ENCODE measurements at places on chromosomes 2 and 18.

DNA sequence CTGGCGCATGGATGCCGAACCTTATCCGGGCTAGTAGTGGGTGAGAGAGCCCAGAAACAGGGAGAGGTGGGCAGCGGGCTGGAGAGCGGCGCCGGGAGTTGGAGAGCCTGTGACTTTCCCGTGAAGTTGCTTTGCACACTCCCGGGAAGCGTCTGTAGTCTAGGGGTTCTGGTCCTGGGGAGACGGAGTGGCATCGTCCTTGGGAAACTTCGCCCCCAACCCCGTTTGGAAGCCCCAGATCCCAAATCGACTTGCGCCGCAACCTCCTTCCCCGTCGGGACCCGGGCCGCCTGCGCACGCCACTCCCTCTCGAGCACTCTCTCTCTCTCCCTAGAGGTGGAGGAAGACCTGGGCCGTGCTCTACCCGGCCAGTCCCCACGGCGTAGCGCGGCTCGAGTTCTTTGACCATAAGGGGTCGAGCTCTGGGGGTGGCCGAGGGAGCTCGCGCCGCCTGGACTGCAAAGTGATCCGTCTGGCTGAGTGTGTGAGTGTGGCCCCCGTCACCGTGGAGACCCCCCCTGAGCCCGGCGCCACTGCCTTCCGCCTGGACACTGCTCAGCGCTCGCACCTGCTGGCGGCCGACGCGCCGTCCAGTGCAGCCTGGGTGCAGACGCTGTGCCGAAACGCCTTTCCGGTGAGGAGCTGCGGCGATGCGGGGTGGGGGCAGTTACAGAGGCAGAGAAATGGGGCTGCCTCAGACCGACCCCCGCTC is 456 bp downstream of the DOK1 start:
- peak; percentile 84 for DNase-seq

DNA sequence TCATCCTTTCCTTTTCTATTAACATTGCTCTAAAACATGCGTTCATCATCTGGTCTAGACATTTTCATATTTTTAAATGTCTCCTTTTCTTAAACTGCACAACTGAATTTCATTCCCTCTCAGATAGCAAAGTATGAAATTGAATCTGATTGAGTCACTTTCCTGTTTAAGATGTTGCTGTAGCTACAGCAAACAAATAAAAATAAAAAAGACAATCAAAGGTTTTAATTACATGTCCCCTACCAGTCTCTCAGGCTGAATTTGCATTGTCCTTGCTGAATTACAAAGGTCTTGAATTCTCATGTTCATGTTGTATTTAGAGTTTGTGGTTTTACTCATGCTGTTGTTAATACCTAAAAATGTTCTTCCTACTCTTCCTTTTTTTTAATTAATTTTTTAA is 537.9 kb upstream of the LRATD1 start:
- no peak for DNase-seq

DNA sequence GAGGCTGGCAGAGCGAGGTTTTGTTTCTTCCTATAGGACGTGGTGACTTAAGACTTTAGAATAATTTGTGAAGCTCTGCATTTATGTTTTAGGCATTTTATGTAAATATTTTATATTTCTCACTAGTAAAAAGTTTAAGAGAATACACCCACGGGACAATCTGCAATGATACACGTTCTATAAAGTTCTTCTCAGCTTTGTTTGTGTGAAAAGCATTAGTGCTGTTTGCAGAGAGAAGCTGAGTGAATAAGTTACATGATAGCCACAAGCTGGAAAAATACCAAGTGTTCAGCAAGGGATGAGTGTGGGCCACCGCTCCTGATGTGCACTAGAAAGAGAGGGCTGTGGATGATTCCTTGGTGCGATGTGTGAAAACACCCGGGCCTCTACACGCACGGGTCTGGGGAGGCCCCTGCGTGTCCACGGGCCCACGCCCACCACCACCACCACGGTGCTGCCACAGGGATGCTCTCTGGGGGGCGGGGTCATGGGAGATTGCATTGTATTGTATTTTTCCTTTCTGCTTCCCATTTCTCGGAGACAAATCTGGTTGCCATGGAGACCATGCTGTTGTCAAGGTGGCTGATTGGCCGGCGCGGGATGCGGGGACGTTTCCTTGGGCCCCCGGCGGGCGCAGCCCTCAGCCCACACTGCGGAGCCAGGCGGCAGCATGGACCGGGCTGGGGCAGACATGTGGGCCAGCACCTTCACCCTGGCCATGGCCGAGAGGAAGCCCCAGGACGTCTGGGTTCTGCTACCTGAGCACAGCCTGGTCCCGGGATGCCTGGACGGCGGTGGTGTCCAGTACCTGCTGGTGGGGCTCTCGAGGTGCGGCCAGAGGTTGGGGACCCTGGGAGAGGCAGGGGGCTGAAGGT is at the start of gene RTP5:
TSS of gene RTP5 (plus strand) at position 643 of the 875 bp plus-strand sequence. CDS start at position 671, 28 bp downstream.
- no peak for DNase-seq

DNA sequence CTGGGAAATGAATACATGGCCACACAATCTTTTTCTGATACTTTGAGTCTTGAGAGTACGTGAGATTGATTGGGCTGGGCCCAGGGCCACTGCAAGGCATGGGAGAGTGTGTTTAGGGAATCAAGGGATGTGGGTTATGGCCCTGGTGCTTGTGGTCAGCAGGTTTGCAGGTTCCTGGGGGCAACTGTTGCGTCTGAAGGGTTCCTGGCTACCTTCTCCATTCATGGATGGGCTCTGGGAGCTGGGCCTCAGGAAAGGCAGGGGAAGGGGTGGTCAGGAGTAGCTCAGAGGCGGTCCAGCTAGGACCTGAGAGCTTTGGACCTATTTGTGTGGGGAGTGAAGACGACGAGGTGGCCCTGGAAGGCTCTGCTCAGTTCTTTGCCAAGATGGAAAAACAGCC is 8.4 kb upstream of the ZAP70 start:
- no peak for DNase-seq

GRCh38 chr2:223949241-223949840 is 4.2 kb upstream of the WDFY1 start:
- DNase-seq: no peak

GRCh38 chr2:715038-715437 is 37.8 kb upstream of the TMEM18 start:
- no peak for DNase-seq

DNA sequence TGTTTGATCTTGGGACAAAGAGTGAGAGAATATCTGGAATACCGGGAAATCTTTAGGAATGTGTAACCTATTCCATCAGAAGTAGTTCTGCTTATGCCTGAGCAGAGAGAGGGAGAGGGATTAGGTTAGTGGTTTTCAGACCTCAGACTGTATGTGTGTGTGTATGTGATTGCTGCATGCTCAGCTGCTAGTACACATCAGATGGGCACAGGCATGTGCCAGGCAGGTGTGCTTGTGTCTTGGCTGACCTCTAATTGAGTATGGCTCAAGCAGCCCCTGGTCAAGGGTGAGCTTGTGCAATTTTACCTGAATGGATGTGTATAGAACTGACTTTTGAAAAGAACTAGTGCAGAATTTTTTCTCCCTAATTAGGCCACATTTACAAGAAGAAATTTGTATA is 91.2 kb downstream of the INSIG2 start:
- no peak for DNase-seq

DNA sequence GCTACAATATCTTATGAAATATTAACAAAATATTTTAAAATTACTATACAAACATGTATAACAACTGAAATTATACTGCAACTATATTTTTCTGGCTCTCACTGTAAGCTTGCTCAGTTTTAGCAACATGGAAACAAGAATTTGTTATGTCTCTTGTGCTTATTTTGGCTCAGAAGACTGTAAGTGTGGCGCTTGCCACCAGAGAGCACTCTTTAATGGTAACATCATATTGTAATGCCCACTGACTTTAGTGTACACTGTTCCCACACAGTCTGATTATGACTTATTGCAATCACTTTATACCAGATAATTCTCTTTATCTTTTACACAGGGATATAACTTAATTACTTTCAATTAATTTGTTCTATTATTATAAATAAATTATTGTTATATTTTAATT is 1500.6 kb upstream of the TMEFF2 start:
- DNase-seq: no peak

DNA sequence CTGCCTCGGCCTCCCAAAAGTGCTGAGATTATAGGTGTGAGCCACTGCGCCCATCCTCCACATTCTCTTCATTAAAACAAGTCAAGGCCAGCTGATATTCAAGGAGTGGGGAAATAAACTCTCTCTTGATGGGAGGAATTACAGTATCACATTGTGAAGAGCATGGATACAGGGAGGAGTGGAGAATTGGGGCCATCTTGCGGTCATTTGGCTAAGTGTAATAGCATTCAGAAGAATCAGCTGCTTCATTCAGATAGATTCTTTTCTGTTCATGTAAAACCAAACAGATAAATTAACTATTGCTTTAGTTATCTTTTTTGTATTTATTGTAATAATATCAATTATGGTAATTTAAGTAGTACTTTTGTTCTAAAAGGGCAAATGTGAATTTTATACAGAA is 156.3 kb downstream of the UBR3 start:
- no peak for DNase-seq

DNA sequence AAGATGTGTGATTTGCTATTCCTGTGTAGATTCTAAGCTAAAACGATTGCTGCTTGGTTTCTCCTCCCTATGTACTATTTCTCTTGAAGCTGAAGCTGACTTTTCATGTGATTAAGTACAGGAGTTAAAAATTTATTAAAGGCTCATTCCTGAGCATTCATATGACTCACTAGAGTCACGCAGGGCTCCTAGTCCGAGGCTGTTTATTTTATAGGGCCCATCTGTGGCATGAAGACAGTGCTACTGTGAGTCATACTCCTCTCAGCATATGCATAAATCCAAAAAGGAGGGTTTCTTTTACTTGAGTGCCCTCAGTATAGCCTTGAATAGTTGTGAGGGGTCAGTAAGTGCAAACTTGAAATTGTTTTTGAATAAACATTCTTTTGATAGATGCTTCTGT is 378.8 kb downstream of the PTPRM start:
- DNase-seq: no peak

GRCh38 chr2:43041661-43042360 is 184.6 kb downstream of the ZFP36L2 start:
- peak; percentile 55 for DNase-seq

GRCh38 chr2:15730545-15731212 is 139.0 kb downstream of the DDX1 start:
- DNase-seq: peak; percentile 72

- DNase-seq: peak; percentile 2
Measured at GRCh38 chr18:79871026-79871390, 73.3 kb downstream of the KCNG2 start.

GRCh38 chr2:33062665-33063250 is 116.0 kb downstream of the LTBP1 start:
- no peak for DNase-seq

GRCh38 chr2:236968101-236968879 is 117.4 kb upstream of the COPS8 start:
- no peak for DNase-seq

GRCh38 chr18:30920757-30921156 is 121.8 kb downstream of the DSC3 start:
- no peak for DNase-seq

- no peak for DNase-seq
Measured at GRCh38 chr2:189131991-189132390, 47.6 kb downstream of the COL5A2 start.

- no peak for DNase-seq
Measured at GRCh38 chr18:68713796-68714195, 1.1 kb downstream of the TMX3 start.

GRCh38 chr2:219387306-219388120 is at the start of gene DNPEP:
Gene DNPEP, minus strand, starts transcription at chr2:219387912. Its CDS starts 118 bp downstream, at chr2:219387794.
- DNase-seq: peak; percentile 85

DNA sequence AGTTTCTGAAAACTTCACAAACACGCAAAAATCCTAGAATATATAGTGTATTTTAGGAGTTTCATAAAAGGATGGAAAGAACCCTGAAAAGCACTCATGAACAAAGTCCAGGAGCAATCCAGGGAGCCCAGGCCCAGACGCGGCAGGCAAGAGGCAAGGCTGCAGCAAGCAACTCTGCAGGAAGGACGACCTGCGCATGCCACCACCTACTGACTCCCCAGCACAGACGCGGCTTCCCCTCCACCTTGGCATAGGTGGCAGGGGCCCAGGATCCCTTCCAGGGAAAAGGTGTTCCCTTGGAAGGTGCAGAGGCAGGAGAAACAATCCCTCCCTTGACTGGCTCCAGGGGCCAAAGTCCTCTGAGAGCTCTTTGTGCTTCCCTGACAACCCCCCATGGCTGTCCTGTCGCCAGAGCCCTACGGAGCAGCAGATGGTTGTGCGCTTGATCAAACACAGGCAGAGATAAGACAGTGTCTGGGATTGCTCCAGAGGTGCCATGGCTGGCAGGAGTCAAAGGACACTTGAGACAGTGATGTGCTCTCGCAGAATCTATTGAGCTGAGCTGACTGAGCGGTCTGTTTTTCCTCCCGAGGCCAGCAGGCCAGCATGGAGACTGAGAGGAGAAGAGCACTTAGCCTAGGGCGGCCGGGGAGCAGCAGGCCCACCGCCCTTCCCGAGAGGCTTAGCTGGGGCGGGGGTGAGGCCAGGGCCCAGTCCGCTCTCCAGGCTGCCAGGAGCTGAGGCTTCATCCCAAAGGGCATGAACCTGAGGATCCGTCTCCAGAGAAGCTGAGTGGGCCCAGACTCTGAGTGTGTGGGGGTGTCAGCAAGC is 10.8 kb upstream of the AMER3 start:
- DNase-seq: peak; percentile 48

DNA sequence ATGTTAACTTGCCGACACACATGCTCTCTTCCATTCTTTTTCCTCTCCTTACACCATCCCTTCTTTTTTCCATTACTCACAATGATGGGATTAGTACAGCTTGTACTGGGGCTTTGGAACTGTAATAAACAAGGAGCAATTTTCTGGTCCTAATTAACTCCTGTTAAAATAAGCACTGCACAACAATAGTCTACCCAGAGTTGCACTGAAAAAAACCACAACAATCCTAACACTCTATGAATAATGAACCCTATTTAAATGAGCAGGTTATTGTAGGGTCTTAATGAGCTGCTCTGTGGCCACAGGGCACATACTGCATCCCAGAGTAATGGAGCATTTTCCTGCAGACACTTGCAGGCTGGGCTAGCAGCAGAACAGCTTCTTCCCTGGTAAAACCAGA is 380.3 kb downstream of the NRXN1 start:
- DNase-seq: no peak

DNA sequence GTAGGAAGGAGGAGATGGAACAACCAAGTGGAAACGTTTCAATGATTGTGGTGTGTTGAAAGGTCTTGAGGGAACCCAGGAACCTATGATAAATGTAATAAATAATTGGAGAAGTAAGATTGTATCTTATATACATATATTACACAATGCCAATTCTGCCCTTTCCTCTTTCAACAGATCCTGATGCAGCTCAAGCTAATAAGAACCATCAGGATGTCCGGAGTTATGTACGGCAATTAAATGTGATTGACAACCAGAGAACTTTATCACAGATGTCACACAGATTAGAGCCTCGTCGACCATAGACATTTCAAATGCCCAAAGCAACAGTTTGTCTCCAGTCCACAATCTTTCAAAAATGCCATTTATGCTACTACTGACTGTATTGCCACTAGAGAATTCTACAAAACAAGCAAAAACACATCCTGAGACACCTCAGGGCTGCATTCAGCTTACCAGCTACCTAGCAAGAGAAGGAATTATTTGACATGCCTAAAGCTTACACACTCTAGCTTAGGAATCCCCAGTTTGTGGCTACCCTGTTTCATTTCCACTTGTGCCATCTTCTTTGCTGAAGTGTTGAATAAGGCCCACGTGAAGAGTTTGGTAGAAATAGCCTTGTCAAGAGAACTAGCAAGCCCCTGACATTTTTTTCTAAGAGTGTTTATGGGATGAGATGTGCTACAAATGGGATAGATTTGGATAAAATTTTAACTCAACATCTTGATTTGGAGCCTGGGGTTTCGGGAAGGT is 24.0 kb upstream of the MAP3K20 start:
- no peak for DNase-seq
